ENCODE measurements at places on chromosomes 6 and 20.
A peak's percentile ranks its signal among the peaks of the same experiment; 100 is the strongest.

DNA sequence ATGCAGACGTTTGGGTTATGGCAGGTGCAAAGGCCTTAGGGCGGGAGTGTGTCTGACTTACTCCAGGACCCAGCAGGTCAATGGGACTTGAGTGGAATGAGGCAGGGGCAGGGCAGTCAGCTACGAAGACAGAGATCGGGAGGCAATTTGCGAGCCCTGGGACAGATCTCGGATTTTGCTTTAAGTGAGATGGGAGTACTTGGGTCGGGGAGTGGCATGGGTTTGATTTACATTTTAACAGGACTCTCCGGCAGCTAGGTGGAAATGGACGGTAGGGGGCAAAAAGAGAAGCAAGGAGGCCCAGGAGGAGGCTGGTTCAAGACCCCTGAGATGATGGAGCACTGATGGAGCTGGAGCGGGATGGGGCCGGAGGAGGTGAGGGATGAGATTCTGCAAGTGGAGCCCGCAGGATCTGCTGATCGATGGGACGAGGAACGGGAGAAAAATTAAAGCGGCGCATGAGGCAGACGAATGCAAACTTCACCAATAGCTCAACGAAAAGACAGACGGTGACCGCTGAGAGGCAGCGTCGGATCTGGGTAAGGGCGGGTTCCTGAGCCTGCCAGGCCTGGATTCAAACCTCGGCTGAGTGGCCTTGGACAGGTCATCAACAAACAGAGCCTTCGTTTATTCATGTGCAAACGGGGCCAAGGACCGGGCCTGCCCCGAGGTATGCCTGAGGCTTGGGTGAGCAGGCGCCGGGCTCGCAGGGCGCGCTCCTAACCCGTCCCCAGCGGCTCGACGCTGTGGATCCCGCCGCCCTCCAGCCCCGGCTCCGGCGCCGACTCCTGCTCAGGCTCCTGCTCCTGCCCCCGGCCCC is 756 bp upstream of the RBCK1 start:
- DNase-seq = peak; percentile 67

- DNase-seq = no peak
Measured at GRCh38 chr6:75213112-75213511, 7.3 kb upstream of the COL12A1 start.

GRCh38 chr6:122352981-122353664 is 46.3 kb upstream of the HSF2 start:
- no peak for DNase-seq

- no peak for DNase-seq
Measured at GRCh38 chr6:144853603-144854002, 568.5 kb downstream of the UTRN start.

- no peak for DNase-seq
Measured at GRCh38 chr20:7348253-7348652, 580.8 kb downstream of the BMP2 start.

DNA sequence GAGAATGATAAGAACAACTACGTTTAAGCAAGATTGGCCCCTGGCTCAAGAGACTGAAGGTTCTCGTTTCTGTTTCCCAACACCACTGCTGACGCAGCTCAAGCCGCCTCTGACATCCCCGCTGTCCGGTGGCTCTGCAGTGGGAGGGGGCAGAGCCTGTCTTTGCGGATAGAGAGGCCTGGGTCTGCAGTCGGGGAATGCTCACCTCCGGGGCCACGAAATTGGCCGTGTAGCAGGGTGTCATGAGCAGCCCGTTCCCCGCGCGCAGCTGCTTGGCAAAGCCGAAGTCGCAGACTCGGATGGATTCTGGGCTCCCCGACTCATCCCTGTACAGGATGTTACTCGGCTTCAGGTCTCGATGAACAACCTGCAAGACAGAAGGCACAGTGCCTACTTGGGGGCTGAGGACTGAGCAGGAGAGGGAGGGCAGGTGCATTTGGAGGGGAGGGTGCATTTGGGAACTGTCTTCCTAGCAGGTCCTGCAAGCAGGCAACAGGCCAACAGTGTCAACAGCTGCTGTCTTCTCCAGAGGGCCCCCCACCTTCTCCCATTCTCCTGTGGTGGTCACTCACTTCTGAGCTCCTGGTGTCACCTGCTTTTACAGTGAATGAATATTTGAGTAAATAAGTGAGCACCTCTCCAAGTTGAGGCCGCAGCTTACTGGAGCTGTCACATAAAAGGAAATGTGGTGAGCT is 40.5 kb upstream of the MPC1 start:
- DNase-seq = no peak

DNA sequence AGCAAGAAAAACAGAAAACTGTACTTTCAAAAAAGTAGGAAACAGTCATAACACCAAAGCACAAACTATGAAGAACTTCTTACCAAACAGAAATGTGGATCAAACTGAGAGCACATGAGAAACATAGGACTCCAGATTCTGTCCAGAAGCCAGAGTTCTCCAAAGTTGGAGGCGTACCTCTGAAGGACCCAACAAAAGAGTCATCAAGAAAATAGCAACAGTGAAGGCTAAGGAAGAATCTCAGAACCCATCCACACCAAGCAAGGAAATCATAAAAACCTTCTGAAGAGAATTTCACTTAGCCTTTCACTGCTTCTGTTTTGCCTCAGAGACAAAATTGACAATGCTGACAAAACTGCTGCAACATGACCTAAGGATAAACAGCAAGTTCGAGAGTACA is 29.4 kb downstream of the HBS1L start:
- DNase-seq = no peak

DNA sequence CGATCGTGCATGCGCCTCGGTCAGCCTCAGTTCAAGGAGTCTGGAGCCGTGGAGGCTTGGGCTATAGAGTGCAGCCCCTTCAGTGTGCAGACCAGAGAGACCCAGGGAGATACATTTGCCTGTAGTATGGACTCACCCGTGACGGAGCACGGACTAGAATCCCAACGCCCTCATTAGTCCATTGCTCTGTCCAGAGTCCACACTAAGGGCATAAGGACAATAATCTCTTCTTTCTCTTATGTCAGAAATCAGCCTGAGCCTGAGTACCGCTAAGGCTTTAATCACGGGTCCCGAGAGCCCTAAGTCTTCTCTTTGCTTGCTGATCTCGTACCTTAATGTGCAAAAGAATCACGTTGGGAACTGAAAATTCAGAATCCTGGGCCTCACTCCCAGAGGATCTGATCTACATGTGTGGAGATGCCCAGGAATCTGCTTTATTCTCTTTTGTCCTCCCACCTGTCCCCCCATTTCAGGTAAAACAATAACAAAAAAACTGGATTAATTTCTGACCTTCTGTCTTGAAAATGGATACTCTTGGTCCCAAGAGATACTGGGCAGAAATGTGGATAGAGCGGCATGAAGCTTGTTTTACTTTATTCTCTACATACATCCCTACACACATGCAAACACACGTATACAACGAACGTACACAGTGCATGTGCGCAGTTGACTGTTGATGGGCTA is 671 bp downstream of the BPHL start:
- DNase-seq = no peak

DNA sequence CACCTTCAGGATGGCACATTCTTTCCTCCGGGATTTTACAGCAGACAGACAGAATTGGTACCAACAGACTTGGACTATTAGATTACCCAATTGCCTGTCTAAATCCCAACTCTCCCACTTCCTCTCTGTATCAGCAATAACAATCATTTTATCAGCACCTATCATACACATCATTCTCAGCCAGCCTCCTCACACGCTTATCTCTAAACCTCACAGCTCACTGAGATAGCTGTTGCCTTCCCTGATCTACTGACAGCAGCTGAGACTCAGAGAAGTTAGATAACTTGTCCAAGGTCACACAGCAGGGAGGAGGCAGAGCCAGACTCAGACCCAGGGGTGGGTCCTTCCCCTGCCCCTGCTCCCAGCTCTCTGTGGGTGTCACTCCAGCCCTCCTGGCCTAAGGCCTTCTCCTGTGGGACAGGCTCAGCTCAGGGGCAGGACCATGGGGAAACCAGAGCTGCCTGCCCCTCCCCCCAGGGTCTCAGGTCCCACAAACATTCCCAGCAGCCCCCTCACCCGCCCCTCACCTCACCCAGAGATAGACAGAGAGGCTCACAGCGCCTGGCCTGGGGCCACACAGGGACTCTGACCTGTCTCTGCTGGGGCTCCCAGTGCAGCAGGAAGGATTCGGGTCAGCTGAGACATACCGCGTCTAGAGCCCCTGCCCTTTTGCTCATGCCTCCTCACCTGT is 92.8 kb downstream of the GRM4 start:
- DNase-seq = no peak

DNA sequence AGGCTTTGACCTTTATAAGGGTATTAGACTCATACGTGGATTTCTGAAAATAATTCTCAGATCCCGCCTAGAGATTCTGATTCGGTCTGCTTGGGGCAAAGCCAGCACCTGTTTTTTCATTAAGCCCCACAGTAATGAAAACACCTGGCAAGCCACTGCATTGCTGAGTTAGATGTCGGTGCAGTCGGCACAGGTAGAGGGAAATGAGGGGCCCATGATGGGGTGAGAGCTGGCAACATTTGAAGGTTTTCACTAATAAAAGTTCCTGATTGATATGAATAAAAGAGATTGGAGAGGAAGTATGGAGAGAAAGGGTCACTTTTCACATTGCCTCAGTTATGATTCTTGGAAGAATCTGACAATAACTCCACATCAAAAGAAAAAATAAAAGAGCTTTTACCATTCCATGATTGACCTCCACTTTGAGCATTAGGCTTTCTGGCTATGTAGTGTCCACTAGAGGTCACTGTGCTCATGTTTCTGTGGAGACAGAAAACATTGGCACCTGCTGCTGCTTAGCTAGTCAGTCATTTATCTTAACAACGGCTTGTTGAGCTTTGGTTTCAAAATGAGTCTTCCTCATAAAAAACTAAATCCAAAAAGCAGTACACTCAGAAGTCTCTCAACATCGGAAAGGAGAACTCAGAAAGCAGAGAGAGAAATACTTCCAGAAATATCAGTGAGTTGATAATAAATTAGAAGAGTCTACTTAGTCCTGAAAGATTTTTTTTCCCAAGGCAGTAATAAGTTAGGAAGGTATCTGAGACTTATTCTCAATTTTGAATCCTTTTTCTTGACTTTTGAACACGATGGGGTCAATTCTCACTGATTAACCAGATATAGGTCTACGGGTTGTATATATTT is 53.3 kb upstream of the KLHL31 start:
- peak; percentile 11 for DNase-seq

DNA sequence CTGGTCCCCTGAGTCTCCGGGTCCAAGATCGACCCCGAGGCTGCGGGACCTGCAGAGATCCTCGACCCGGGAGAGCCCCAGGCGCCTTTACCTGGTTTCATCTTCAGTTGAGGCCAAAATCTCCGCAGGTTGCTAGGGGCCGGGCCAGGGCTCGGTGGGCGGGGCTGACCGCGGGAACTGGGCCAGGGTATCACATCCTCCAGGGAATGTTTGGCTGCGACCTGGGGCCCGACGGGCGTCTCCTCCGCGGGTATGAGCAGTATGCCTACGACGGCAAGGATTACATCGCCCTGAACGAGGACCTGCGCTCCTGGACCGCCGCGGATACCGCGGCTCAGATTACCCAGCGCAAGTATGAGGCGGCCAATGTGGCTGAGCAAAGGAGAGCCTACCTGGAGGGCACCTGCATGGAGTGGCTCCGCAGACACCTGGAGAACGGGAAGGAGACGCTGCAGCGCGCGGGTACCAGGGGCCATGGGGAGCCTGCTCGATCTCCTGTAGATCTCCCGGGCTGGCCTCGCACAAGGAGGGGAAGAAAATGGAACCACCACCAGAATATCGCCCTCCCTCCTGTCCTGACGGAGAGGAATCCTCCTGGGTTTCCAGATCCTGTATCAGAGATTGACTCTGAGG is 53.8 kb upstream of the POLR1H start:
- no peak for DNase-seq

GRCh38 chr6:29589423-29590048 is 4.6 kb downstream of the OR2H2 start:
- no peak for DNase-seq

- no peak for DNase-seq
Measured at GRCh38 chr6:85669735-85670194, 27.1 kb upstream of the SYNCRIP start.

DNA sequence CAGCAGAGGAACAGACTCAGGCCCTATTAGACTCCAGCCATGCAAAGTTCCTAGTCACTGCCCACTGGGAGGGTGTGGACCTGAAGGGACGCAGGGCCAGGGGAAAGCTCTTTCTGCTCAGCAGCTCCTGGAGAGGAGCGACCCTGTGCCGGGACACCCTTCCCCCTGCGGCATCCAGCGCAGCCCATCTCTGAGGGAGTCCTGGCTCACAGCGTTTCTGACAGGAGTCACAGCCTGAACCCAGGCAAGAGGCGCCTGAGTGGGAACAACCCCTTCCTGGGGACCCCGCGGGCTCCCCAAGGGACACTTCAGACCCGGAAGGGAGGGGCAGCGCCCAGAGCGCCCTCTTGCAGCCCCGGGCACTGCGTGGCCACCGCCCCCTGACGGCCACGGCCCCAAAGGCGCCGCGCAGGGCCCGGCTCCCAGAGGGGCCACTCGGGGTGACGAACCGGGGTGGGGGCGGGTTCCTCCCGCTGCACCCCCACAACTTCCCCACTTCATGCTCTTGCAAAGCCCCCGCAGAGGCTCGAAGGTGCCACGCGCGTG is 862 bp downstream of the UCKL1 start:
- no peak for DNase-seq

DNA sequence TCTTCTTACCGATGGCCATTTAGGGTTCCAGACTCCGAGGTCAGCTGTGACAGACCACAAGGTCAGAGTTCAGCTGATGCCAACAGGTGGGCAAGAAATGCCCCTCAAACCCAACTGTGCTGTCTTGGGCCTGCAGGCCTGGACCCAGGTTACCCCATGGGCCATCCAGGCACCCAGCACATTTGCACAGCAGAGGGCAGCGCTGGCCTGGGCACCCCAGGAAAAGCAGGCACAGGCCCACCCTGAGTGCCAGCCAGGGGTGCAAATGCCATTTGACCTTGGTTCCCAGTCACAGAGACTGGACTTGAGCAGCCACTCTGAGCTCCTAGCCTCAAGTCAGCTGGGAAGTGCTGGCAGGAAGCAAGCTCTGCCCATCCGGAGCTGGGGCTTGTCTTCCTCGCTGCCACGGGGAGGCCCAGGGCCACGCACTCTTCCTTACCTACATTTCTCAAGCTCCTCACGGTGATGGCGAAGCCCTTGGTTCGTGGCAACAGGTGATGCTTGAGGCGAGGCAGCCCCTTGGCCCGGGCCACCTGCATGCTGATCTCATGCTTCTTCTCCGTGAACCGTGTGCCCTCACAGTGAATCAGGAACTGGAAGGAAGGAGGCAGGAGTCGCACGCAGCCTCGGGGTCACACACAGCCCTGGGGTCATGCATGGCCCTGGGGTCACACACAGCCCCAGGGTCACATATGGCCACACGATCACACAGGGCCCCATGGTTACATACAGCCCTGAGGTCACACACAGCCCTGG is 120.8 kb downstream of the AGPAT4 start:
- no peak for DNase-seq

DNA sequence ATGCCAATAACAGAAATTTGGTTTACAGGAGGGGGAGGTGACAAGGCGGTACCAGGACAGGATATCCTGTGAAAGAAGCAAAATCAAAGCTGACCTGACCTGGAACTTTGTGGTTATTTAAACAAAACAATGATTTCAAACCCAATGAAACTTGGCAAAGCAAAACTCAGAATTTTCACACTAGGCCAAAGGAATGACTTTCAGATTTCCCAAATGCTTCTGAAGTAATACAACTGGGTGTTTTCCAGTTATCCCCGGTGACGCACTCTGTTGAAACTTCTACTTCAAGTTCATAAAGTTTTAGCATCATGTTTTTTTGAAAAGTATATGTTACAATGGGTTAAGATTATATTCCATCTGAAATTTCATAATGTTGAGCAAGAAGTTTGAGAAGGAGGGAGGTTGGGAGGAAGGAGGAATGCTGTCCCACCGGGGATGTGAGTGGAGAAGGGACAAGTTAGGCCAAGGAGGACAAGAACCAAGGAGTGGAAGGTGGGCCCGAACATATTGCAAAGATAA is 78.1 kb upstream of the TRAF3IP2 start:
- DNase-seq = no peak

GRCh38 chr6:118683881-118684872 is 32.8 kb upstream of the CEP85L start:
- DNase-seq = no peak

All from DMS 273 treated with DMSO at 0.1 percent for 48 hours (cell line).